H4 (cell line): ENCODE measurements at places on chromosomes 1 and 21.
A peak's percentile ranks its signal among the peaks of the same experiment; 100 is the strongest.

DNA sequence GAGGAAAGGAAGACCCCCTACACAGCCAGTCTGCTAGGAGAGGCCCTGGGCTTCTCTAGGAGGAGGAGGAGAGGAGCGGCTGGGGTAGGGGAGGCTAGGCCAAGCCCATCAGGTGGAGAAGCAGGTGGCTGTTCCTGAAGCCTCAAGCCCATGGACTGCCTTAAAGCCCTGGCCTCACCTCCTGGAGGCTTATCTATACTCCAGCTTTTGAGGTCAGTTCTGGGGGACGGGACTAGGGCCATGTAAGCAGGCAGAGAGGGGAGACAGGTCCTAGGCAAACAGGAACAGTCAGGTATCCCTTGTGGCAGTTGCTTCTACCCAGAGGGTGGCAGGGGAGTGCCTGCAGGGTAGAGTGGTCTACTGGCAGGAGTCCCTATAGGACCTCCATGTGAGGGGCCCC, 40.6 kb downstream of the KCNC4 start:
- DNase-seq = no peak

DNA sequence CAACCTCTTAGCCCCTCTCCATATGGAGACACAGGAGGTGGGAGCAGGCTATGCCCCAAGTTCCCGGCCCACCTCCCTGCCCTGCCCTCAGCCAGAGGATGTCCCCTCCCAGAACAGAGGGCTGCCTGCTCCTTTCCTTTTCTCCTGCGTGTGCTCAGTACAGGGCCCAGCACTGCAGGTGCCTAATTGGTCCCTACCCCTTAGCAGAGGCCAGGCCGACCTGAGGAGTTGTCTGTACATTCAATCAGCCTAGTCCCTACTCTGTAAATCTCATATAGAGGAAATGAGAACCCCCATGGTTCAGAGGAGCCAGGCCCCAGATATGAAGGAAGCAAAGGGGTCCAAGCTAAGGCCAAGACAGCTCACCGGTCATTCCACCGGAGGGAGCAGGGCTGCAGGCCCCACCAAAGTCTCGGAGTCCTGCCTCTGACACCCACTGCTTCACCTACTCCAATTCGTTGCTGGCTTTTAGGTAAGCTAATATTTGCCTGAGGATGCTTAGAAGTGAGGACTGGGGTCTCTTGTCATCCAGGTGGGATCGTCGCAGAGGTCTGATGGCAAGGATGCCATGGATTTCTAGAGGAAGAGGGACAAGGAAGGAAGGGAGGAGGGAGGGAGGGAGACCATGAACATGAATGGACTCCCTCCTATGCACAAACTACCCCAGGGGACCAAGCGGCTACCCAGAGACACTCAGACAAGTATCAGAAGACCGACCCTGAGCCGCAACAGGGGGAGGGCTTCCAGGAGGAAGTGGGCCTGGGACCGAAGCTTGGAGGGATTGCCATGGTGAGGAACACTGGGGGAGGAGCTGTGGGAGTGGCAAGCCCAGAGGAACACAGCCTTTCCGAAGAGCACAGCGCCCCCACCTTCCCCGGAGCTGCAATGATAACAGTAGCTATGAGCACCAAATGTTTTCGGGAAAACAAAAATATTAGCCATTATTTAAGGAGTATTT, 30.4 kb upstream of the FOXO6 start:
- peak; percentile 46 for DNase-seq

GRCh38 chr1:76933847-76934815, 66.9 kb downstream of the ST6GALNAC5 start:
- no peak for DNase-seq

- no peak for DNase-seq
Measured at GRCh38 chr1:43152866-43153265, 19.2 kb downstream of the EBNA1BP2 start.

GRCh38 chr1:203325026-203325417, 19.7 kb downstream of the BTG2 start:
- DNase-seq = peak; percentile 50

- no peak for DNase-seq
Measured at GRCh38 chr1:17441993-17442357, 2.5 kb upstream of the RCC2 start.

DNA sequence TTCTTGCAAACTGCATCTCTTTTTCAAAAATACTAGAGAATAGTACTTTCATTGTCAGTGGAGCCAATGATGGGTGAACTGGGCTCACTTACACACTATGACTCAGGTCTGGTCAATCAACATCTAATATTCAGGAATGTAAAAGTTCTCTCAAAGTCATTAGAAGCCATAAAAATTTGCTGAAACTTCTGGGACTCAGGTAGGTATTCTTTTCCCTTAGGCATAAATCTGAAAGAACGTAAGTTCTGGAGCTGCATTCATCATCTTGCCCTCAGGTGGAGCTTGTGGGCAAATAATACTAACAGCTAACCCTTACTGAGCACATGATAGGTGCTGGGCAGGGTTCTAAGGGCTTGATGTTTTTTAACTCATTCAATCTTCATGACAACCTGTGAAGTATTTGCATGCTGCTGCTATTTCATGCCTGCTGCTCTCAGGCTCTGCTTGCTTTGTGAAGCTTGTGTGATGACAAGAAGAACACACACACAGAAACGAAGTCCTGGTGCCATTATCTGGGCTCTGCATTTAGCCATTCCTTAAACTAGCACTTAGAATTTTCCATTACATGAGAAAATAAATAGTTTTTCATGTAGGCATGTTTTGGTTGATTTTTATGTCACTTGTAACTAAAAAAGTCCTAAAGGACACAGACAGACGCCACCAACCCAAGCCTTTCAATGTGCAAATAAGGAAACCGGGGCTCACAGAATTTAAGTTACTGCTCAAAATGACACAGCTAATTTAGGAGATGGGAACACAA, 394.2 kb upstream of the LYPLAL1 start:
- no peak for DNase-seq

DNA sequence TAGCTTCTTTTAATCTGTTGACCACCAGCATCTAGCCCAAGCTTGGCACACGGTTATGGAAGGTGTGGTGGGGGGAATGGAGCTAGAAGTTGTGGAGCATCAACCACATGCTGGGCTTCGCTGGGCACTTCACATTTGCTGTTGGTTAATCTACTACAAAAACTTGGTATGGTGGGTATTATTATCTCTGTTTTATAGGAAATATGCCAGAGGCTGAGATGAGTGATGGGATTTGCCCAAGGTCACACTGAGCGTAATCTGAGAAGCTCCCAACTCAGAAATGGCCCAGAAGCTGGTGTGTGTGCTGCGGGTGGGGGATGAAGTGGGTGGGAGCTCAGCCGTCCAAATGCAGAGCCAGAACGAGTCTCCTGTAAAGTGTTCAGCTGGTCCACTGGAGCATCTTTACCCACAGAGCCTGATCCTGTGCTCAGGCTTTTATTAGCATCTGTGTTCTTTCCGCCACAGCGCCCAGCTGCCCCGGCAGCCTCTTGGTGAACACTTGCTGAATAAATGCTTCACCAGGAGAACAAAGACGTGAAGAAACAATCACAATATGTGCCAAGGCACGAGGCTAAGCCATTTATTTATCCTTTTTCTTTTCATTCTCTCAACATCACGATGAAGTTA, 98.6 kb upstream of the JUN start:
- DNase-seq = no peak

DNA sequence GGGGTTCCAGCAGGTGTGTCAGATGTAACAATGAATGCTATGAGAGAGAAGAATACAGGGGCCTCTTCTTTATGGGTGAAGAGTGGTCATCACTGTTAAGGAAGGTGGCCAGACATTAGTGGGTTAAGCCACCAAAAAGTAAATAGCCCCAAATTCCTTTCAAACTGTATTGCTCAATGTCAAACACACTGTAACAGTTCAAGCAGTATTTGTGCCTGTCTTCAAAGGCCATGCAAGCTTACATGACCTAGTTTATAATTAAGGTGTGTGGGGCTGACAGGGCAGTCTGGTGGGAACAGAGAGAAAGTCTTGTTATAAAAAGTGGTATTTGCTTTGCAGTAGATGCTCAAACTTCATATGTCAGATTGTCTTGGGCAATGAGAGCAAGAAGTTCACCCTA, 18.5 kb downstream of the CHIT1 start:
- DNase-seq = no peak

DNA sequence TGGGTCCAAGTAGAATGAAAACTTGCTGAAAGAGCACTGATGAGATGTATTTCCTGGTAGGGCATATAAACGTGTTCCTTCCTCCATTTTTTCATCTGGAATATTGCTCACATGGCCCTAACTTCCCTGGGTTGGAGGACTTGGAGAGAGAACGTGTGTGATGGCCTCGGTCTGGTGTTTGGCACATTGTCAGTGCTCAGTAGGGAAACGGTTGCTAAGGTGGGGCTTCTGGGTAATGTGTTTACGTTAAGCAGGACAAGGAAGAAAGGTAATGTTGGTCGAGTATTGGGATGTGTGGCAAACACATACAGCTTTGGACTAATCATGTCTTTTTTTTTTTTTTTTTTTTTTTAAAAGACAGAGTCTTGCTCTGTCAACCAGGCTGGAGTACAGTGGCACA, 6.2 kb downstream of the TTF2 start:
- no peak for DNase-seq

GRCh38 chr1:94301186-94301585, 63.8 kb upstream of the ARHGAP29 start:
- no peak for DNase-seq

GRCh38 chr1:210600421-210601159, 271.9 kb downstream of the HHAT start:
- no peak for DNase-seq

DNA sequence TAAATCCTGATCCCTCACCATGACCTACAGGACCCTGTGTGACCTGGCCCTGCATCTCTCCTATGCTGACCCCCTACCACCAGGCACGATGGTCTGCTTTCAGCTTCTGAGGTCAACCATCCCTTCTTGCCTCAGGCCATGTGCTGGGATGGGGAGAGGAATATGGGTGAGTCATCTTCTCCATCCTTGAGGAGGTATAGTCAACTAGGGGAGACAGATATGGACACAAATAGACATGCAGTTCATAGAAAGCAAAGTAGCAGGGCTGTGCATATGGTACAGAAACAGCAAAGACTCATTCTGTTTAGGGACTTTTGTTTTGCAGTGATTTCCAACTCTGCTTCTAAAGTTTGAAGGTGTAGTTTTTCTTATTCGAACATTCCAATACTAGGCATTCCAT, 250.8 kb upstream of the FGGY start:
- DNase-seq = no peak

DNA sequence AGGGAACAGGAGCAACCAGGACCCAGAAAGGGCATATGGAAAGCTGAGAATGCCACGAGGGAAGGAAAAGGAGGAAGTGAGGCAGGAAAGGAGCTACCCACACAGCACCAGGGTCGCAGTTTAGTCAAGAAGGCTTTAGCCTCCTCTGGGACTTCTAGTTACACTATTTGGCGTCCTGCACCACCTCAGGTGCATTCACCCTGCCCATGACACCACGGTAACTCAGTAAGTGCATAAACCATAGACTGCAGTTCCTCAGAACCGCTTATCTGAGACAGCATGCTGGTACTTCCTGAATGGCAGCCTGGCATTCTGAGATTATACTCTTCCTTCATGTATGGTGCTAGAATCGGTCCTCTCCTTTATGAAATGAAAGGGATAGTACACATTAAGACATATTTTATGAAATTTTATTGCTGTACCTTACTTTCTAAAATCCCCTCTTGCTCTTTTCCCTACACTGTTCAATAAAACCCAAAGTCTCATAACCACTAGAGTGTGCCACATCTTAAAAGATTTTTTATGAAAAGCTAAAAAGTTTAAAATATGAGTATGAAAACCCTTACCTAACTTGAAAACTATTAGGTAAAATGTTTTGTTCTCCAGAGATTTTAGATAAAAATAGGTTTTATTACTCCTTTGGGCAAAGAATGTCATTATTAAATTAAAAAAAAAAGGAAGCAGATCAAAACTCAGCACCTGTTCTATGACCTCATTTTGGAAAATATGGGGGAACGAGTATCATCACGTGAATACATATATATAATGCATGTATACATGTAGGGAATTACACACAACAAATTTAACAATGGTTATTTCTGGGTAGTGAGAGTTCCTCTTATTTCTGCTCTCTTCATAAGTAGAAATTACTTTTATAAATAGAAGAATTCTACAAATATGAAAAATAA, 67.3 kb downstream of the VAV3 start:
- no peak for DNase-seq

DNA sequence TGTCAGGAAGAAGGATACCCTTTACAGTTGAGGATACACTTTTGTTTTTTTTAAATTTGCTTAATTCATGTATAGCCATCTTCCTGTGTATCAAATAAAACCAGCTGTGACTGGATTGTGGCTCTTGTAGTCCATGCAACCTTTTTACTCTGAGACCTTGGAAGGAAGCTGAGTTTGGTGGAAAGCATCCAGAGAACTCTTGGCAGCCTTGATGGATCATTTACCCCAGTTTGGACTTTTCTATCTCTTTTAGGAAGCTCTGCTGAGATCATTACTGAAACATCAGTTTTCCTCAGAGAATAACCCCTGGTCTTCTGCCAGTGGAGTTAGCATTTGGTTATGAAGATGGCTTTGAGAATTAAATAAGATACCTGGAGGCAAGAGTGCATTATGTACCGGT, 21.2 kb upstream of the APOBEC4 start:
- DNase-seq = no peak

DNA sequence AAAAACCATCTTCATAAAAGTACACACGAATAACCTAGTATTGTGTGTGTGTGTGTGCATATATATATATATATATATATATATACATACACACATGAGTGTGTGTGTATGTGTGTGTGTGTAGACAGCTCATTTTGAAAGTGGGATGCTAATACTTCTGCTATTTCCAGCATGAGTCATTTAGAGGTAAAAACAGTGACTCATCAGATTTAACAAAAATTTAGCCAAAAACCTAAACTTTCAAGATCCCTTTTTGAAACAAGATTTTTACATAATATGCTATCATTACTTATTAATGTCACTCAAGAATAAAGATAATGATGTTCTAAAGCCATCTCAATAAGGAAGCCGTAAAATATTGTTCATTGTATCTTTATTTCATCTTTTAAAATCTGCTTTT, 35.6 kb upstream of the ADGRL4 start:
- peak; percentile 24 for DNase-seq

DNA sequence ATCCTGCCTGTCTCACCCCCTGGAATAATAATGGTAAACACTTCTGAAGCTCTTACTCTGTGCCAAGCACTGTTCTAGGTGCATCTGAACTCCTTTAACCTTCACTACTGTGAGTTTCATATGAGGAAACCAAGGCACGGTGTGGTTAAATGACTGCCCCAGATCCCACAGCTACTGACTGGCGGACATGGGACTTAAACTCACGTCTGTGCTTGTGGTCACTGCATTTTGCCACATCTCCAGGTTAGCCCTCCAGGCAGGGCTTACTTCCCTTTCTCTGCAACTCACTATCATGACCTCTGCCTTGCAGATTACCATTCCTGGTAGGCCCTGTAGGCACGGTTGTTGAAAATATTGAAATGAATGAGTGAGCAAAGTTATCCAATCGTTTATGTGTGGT, 83.4 kb downstream of the ADSS2 start:
- no peak for DNase-seq

DNA sequence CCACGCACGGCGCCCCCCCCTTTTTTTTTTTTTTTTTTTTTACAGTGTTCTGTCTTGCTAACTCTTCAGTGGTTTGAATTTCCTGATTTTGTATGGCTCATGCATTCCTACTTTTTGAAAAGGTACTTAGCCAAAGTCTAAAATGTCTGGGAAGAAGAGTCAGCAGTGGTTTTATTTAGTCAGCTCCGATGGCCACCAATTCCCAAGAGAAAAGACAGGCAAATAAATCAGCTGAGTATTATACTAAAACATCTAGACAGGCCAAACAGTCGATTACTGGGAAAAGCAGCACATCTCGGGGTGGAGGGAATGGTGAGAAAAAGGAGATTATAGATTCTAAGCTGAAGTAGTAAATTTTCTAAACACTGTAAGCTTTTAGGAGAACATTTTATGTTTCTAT, 192.5 kb upstream of the ZRANB2 start:
- DNase-seq = no peak
